Tongue (tissue), 3 donors: ENCODE measurements at places on chromosomes 5 and 9. TPM values are rescaled to one million over a fixed set of nuclear protein-coding genes. Genes with fewer than 3 reads are reported as not detected.
A peak's percentile ranks its signal among the peaks of the same experiment; 100 is the strongest.

The TAF11L10 gene
- total RNA-seq, result not detected

The ZFP62 gene
- 38.4 TPM for total RNA-seq

The SURF6 gene
- total RNA-seq, result 18.9 TPM

The DDX31 gene
- total RNA-seq, result 11.2 TPM

The GARIN3 gene
- not detected for total RNA-seq

The TEX48 gene
- not detected for total RNA-seq

The CDKN2B-AS1 gene
- not detected for total RNA-seq

The ELAVL2 gene
- total RNA-seq, result 1.8 TPM

The ADGRD2 gene
- total RNA-seq, result not detected

The GOLM1 gene
- total RNA-seq, result 44.2 TPM

The KIF24 gene
- 4.9 TPM for total RNA-seq

DNA sequence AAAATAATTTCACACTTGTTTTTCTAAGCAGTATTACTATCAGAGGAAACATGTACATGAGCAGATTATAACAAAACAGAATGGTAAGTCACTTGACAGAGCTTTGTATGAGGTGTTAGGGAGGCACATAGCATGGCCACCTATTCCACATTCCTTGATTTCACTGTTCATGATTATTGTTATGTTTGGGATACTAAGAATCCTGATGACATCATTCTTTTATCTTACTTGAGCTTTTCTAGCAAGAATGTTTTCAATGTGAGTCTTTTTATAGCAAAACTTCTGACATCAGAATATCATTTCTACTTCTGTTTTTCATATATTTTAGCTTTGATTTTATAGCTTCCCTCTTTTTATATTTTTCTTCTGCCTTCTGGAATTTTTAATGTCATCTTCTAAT is 208.2 kb downstream of the DMRTA1 start:
- no peak for DNase-seq

DNA sequence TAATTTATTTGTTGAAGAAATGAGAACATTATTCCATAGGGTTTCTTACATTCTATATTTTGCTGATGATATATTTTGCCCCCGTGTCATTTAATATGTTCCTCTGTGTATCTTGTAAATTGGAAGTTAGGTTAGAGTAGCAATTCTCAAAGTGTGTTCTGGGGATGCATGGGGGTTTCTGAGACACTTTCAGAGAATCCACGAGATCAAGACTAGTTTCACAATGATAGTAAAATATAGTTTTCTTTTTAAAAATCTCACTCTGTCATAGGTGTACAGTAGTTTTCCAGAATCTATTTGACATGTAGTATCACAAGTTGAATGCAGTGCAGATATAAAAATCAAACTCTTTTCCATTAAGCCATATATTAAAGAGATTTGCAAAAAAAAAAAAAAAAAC is 488.6 kb upstream of the SGCD start:
- no peak for DNase-seq

- peak; percentile 25 for DNase-seq
Measured at GRCh38 chr5:160956051-160956450, 104.0 kb upstream of the ATP10B start.

DNA sequence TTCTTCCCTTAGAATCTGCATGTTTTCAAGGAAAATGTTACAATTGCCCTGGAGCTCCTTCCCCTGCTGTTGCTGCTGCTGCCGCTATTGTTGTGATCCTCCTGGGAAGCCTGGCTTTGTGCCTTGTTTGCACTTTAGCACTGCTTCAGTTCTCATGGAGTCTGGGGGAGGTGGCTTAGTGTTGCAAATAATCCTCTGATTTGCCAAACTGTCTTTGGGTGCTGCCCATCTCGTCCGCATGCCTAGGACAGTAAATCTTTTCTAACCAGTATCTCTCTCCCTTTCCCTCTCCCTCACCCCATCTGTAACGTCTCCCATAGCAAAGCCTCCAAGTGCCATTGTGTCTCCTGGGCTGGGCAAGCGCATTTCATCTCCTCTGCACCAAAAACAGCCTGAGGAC is 30.3 kb downstream of the FAM240B start:
- DNase-seq, result peak; percentile 73

DNA sequence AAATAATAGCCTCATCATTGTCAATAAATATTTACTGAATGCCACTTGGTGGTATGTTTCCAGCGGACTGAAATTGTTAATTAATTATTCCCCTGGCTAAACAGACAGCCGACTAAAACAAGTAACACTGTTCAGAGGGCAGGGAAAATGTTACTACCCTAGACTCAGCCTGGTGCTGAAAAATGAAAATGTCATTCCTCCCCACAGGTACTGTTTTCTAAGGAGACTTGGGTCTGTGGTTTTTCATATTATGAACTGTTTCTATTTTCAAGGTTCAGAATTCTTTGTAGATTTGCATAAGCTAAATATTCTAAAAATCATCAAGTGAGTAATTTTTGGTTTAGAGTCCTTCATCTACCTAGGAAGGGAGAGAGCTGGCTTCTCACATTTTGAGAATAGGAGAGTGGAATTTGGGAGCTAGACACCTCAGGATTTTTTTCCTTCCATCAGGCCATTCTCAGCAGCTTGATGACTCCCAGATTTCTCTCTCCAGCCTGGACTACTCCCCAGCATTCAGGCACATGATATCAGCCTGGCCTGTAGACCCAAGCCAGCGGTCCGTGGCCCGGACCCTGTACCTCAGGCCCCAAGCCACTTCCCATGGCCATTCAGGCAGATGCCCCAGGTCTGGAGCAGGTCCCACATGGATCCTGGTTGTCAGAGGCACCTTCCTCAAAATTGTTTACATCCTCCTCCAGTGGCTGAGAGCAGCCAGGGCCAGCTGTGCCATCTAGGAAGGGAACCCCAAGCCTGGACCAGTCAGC is 24.4 kb downstream of the BHMT start:
- no peak for DNase-seq

DNA sequence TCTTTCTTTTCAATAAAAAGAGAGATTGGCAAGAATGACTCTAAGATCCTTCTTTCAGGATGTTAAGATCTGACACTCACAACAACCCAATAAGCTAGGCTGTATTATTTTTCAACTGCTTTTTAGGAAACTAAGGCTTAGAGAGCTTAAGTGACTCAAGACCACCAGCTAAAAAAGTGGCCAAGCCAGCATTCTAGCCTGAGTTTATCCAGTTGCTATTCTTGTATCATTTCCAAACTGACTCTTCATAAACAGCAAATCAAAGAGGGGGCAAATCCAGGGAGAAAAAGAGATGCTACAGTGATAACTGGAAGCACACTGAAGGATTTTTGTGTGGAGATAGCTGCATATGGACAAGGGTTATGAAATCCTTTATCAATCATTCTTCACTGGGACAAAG is 47.1 kb downstream of the TMEM252 start:
- DNase-seq, result no peak

DNA sequence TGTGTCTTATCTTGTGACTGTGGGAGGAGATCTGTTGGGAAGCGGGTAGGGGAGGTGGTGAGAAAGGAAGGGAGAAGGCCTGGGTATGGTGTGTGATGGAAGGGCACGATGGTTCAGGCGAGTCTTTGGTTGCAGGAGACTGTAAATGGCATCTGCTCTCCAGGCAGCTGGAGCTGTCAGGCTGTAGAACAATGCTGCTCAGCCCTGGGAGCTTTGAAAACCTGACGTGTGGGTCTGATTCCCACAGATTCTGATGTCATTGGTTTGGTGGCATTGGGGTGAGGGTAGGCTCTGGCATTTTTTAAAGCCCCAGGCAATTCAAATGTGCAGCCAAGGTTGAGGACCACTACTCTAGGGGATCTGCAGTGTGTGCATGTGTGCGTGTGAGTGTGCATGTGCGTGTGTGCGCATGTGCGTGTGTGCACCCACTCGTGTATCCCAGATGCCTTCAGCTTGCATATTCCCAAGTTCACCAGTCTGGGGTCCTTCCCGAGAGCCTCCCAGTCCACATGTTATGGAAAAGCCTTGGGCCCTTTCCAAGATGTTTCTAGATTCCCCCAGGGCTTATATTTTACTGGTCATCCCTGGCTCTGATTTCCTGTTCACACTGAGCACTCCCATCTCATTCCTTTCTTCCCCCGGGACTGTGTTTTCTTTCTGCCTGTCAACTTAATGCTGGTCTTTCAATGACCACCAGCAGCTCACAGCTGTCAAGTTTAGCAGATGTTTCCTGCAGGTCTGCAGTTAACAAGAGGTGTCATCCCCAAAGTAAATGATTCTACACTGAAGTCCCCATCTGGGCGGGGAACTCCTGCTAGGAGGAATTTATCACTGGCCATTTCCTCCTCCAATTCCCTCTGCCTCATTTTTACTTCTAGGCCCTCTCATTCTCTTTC is 34.0 kb downstream of the BOD1 start:
- peak; percentile 76 for DNase-seq

DNA sequence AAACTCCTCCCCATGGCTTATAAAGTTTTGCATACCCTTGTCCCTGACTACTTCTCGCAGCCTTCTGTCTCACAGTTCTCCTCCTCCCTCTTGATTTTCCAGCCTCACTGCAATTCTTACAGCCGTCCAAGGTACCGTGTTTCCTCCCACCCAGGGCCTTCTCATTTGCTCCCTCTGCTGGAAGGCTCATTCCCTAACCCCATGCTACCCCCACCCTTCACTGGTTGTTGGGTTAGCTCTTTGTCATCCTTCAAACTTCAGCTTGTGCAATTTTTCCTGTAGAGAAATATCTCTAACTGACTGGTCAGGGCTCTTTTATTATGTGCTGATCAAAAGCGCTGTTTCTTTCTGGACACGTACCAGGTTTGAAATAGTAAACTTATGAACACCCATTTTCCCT is 329.2 kb downstream of the EBF1 start:
- DNase-seq, result no peak

DNA sequence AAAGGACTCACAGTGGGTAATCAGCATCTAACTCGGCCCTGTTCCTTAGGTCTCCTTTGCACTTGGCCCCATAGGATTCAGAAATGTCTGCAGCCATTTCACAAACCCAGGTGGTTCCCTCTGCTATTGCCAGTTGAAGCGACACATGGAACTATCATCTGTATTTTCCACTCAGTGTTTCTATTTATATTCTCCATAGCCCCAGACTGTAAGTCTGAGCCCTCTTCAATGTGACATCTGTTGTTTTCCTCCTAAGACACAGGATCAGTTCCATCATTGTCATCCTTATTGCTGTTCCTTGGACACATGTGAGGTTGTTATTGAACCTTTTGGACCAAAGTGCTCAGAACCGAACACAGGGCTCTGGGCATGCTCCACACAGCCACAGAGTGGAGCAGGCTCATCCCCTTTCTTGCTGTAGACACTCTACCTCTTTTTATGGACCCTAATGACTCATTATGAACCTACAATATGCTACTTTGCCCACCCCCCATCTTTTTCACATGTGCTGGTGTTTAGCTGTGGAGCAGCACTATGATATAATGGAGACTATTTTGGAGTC is 36.4 kb downstream of the GARNL3 start:
- peak; percentile 53 for DNase-seq

DNA sequence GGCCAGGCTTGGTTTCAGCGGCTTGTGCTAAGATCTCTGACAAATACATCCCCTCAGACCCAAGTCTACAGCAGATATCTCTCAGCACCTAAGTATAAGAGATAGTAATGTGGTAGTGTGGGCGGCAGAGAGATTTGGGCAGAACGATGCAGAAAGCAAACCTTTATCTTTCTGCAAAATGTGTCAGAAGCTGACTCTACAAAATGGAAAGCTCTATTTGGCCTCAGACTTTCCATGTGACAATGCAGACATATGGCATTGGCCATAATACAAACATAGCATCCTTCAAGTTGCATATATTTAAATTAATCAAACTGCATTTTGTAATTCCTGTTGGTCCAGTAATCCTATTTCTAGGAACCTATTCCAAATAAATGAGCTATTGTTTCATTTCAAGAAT is 102.5 kb upstream of the RAI14 start:
- no peak for DNase-seq

DNA sequence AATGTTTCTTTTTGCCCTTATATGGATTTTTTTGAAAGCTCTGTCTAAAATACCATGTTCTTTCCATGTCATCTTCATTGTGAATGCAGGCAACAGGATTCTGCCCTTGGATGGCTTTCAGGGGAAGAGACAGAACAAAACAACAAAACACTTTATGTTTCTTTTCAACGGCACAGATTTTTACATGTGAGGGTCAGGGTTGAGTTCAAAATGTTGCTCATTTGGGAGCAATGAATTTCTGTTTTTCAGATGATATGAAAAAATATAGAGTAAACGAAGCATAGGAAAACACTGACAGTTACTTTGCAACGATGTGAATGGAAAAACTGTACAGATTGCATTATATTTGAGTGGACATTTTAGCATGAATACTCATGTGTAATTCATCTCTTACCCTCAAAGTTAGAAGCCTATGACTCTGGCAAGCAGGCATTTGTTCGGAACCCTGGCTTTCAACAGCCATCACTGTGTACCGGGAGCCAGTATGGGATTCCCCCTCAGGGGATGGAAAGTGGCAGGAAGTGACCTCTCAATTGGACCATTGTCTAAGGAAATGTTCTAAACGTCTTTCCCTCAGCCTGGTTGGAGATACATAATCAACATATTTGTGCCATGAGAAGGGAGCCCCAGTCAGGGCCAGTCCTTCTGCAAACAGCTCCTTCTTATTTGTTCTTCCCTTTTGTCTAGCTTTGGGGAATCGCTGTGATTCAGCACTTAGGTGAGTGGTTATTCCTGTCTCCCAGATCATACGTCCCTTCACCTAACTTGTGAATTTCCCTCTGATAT is 153.9 kb upstream of the MEF2C start:
- peak; percentile 22 for DNase-seq

DNA sequence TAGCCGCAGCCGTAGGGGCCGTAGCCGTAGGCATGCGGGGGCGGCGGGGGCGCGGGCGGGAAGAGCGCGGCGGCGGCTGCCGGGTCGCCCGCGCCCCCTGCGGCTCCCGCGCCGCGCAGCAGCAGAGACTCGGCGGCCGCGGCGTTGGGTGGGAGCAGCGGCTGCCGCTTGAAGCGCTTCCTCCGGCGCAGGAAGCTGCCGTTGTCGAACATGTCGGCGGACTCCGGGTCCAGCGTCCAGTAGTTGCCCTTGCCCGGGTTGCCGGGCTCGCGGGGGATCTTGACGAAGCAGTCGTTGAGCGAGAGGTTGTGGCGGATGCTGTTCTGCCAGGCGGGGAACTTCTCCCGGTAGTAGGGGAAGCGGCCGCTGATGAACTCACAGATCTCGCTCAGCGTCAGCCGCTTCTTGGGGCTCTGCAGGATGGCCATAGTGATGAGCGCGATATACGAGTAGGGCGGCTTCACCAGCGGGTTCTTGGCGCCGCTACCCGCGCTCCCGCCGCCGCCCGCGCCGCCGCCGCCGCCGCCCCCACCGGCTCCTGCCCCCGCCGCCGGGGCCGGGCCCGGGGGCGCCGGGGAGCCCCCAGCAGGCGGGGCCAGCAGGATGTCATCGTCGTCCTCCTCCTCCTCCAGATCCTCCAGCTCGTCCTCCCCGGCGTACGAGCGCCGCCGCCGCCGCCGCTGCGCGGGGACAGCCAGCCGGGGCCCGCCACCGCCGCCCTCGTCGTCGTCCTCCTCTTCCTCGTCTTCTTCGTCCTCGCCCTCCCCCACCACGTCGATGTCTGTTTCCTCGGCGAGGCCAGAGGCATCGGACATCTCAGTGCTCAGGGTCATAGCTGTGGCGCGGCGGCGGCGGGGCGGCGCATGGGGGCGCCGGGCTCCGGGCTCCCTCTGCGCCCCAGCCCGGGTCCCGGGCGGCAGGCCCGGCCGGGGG is 781 bp downstream of the FOXD1 start:
- DNase-seq, result peak; percentile 65
